ENCODE measurements at places on chromosomes 11 and 22. TPM values are rescaled to one million over a fixed set of nuclear protein-coding genes. Genes with fewer than 3 reads are reported as not detected.

- ATAC-seq = no peak
Measured at GRCh38 chr11:132242632-132243031, 872.2 kb downstream of the NTM start.

DNA sequence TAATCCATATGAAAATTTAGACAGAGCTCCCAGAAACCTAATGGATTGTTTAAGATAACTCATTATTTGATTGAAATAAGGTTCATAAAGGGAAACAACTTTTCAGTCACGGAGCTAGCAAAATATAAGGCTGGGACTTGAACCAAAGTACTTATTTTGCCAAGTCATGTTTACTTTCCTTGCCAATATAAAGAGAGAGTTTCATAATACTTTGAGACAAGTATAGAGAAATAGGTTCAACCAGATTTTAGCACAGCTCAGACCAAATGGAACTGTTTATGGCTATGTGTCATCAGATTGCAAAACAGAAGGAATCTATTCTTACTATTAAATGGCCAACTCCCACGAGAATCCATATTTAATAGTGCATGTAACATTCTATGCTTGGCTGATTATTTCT, 1517.5 kb upstream of the TENM4 start:
- peak; percentile 99 for ATAC-seq

DNA sequence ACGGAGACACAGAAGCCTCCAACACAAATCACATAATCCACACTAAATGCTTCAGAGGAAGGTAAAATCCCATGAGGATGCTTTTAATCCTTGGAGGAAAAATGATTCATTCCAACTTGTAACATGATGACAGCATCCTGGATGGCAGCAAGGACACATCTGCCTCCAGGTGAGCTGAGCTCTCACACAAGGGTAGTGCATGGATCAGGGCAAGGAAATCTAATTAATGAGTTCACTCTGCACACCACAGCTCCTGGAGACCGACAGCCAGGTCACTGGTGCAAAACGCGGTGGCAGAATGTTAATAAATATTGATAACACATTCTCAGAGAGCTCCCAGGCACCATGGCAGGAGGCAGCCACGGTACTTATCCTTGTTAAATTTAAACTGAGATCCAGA, 40.3 kb upstream of the CYP2D6 start:
- ATAC-seq = no peak

DNA sequence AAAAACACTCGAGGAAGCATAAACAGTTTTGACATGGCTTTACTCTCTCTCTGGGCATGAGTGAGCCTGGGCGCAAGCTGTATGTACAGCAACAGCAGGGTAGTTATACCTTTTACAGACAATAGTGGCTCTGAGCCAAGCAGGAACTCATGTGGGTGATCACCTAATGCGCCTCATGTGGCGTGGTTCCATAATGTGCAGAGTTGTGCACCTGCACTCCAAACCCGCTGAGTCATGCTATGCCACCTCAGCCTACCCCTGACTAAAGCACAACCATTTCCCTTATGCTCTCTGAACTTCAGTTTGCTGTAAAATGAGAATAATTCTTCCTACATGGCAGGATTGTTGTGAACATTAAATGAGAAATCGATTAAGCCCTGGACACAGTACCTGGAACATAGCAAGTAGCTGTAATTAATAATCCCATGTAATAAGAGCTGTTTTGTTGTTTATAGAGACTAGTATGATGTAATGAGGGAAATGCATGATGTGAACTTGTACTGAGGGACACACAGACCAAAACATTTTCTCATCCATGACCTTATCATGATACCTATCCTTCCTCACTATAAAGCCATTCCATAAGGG, 71.6 kb downstream of the CCDC34 start:
- peak; percentile 95 for ATAC-seq

GRCh38 chr22:25161017-25161915, 38.4 kb upstream of the CRYBB3 start:
- ATAC-seq = no peak

- peak; percentile 69 for ATAC-seq
Measured at GRCh38 chr11:117045956-117046355, 52.3 kb downstream of the SIK3 start.

- no peak for ATAC-seq
Measured at GRCh38 chr22:38062791-38063190, 5.6 kb downstream of the PICK1 start.

- ATAC-seq = peak; percentile 26
Measured at GRCh38 chr22:50696799-50697561, 24.4 kb downstream of the SHANK3 start.

GRCh38 chr11:76455331-76455730, 10.5 kb downstream of the EMSY start:
- no peak for ATAC-seq

DNA sequence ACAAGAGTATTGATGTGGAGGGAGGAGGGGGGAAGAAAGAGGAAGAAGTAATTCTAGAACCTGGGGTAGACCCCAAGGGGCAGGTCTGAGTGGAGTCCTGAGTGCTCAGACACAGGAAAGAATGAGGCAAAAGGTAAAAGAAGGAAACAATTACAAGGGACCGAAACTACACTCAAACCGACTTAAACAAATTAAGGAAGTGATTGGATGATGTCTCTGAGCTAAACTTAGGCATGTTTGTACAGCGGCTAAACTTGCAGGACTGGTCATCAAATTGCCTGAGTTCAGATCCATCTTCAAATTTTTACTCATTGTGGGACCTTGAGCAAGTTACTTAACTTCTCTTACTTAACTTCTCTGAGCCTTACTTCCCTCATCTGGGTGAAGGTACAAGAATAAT, 86.3 kb upstream of the LRRC55 start:
- ATAC-seq = peak; percentile 66

Gene SHISAL1
- total RNA-seq = 0.08 TPM

Gene IZUMO1R
- total RNA-seq = not detected

Gene SERPINH1
- 23.8 TPM for total RNA-seq

Gene FOLR2
- 0.24 TPM for total RNA-seq

Gene NPAS4
- not detected for total RNA-seq
